ENCODE measurements at places on chromosomes 11 and 22.

DNA sequence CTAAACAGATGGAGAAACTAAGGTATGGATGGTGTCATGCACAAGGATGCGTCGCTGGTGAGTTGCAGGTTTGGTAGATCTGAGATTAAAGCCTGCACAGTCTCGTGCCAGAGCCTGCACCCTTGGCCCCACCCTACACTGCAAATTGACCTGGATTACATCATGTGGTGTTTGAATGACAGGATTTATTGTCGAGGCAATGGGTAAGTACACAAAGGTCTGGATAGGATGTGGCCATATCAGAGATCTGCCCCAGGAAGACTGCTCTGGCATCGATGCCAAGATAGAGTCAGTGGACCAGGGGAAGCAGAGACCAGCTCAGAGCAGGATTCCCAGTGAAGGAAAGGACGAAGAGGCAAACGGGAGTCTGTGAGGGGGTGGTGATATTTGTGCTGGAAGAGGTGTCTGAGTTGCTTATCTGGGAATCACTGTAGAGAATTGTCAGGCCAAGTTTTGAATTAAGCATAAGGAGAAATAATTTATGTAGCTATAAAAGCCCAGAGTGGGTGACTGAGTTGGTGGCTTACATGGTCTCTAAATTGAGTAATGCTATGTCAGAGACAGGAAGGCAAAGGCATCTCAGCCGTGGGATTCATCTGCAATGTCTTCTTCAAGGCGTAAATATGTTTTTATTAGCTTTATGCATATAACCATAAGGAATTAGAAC is 499.6 kb upstream of the B3GAT1 start:
- DNase-seq, result no peak

GRCh38 chr11:66107600-66108510 is 37.8 kb downstream of the PACS1 start:
- DNase-seq, result no peak

GRCh38 chr22:18013436-18013835 is 10.9 kb downstream of the MICAL3 start:
- no peak for DNase-seq

DNA sequence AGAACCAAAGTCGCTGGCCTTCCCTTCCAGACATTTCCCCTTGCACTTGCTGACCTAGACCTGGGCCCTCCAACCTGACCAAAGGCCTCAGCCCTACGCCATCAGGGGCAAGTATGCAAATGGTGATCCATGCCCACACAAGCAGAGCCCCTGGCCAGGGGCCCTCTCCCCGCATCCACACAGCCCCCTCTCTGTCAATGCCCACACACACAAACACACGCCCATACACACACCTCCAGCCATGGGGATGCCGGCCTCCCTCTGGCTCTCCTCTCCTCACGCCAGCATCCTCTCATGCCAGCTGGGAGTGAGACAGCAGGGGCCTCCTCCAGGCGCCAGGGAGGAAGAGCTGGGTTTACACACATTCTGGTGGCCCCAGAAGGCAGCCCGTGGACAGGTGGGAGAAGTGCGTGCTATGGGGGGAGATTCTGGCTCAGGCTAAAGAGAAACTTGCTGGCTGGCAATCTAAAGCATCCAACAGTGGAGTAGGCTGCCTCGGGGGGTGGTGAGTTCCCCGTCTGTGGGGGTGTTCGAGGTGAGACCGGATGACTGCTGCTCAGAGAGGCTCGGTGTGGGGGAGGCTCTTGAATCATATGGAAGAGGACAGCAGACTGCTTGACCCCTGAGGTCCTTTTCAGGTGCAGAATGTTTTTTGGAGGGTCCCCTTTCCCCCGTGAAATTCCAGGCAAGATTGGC is 4.8 kb downstream of the NRXN2 start:
- no peak for DNase-seq

DNA sequence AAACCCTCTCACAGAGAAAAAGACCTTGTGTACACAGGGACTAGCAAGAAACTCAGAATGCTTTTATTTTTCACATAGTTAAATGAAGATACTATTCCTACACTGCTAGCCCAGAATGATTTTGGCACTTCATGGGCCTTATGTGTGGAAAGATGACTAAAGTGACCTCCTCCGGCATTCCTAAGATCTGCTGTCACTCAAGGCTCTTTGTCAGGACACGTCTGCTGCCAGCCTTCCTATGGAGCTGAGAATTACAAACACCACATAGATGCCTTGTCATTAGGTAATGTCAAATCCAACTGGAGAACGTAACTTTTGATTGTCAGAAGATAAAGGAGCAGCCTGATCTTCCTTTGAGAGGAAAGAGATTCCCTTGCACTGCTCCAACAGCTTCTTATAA is 249.1 kb downstream of the FAT3 start:
- DNase-seq, result no peak

DNA sequence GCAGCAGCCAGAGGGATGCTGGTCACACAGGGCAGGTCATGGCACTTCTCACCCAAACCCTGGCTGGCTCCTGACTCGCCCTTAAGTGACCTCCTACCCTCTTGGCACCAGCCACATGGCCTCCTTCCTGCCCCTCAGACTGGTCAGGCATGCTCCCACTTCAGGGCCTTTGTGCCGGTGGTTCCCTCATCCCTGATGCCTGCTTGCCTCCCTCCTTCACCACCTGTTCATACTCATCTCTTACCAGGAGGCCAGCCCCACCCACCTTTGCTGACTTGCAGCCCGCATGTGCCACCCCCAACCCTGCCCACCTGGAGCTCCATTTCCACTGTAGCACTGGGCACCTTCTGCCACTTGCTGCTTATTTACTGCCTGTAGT is 20.1 kb downstream of the GNAZ start:
- DNase-seq, result no peak

DNA sequence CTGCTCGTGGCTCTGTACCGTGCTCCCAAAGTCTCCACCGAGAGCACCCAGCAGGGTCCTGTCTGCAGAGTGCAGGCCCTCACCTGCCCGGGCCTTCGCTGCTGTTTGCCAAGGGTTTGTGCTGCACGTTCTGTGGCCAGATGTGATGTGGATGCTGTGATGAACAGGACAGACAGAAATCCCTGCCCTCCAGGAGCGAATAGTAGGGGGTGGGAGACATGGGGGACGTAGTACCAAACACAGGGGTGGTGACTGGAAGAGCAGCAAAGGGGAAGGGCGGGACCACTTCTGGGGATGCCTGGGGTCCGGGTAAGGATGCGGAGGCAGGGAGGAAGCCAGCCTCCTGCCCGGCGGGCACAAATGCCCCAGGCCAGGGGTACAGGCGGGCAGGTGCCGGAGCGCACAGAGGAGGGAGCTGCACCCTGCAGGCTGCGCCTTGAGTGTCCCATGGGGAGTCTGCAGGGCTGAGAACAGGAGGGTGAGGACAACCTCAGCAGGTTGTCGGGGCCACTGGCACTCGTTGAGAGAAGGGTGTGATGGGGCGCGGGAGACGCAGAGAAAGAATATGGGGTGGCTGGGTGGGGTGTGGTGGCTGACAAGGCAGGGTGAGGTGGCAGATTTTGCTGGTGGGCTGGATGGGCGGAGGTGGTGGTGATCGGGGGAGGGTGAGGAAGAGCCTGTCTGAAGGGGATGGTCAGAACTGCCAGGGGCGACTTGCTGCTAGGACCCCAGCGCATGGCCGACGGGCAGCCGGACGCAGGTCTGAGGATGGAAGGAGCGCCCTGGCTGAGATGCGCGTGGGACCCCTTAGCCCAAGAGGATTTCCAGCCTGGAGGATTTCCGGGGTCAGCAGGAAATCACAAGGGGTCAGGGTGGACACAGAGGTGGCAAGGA is 16.3 kb upstream of the CTSD start:
- DNase-seq, result no peak

DNA sequence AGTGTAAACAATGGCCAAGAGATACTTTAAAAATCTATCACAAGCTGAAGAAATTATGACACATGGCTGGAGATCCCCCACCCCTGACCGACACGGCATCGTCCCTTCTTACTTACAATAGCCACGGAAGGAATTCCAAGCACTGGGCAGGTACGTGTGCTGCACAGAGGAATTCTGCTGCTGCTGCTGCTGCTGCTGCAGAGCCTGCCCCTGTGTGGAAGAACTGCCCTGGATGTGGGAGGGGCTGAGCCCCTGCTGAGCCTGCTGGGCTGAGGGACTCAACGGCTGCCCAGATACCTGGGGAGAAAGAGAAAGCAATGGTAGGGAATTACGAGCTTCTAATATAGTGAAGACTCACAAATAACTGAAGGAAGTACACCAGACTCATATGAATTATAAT is 15.0 kb upstream of the NFRKB start:
- DNase-seq, result no peak

GRCh38 chr11:72136684-72137262 is 1.2 kb downstream of the FOLR3 start:
- DNase-seq, result no peak

GRCh38 chr22:44735518-44736428 is 16.6 kb upstream of the ARHGAP8 start:
- DNase-seq, result peak; percentile 63

DNA sequence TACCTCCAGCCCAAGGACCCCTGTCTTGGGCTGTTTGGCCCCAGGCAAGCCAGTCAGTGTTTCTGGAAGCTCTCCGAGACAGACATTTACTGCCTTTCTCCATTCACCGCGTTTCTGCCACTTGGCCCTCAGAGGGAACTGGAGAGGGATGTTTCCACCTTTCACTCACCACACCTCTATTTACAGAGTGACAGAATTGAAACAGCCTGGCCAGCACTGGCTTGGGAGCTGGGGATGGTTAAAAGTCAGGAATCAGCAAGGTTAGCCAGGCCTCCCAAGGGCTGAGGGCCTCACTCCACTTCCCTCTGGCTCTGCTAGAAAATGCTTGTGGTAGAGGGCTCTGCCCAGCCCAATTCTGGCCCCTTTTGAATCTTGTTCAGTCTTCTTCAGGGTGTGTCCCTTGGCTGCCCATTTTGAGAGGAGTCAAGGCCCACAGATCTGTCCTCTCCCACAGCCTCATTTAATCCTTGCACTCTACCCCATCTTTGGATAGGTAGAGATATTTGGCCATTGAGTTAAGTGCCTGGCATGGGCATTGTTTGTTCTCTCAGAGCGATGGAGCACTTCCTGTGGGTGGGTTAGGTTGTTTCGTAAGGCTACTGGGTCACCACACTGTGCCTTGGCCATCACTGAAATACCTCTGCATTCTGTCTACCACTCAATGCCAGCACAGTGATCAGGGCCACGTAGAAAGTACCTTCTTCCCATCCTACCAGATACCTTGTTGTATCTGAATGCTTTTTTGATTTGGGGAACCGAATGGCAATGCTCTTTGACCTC is 119.2 kb downstream of the MICAL2 start:
- no peak for DNase-seq

DNA sequence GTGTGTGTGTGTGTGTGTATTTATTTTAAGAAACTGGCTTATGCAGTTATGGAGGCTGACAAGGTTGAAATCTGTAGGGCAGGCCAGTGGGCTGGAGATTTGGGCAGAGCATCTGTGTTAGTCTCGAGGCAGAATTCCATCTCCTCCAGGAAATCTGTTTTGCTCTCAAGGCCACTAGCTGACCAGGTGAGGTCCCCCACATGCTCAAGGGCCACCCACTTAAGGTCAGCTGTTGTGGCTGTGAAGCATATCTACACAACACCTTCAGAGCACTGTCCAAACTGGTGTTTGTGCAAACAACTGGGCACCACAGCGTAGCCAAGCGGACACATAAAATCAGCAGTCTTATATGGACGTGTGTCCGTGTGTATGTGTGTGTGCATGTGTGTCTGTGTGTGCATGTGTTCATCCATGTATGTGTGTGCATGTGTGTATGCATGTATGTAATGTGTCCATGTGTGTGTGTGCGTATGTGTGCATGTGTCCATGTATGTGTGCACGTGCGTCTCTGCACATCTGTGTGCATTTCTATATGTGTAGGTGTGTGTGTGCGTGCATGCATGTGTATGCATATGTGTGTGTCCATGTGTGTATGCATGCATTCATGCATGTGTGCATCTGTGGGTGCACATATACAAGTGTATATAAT is 400.9 kb downstream of the BRD1 start:
- DNase-seq, result no peak

DNA sequence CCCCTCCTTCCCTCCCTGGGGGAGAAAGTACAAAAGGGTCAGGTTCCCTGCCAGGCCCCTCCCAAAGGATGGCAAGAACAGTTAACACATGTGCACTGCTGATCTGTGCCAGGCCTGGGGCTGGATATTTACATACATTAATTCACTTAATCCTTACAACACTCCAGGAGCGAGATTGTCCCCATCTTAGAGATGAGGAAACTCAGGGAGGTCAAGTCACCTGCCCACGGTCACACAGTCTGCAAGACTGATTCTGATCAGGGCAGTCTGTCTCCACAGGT is 36.5 kb downstream of the NECTIN1 start:
- DNase-seq, result no peak

GRCh38 chr11:94557421-94557820 is 9.7 kb upstream of the PIWIL4 start:
- no peak for DNase-seq

All from T-helper 2 cell (primary cell).